ENCODE measurements at places on chromosomes 11 and 22.

- DNase-seq: no peak
Observed at GRCh38 chr11:131762346-131763110, 392.1 kb downstream of the NTM start.

- no peak for DNase-seq
Observed at GRCh38 chr11:44738791-44739190, 12.0 kb downstream of the TSPAN18 start.

GRCh38 chr22:40766956-40767355 lies 52.2 kb downstream of the SLC25A17 start:
- no peak for DNase-seq

DNA sequence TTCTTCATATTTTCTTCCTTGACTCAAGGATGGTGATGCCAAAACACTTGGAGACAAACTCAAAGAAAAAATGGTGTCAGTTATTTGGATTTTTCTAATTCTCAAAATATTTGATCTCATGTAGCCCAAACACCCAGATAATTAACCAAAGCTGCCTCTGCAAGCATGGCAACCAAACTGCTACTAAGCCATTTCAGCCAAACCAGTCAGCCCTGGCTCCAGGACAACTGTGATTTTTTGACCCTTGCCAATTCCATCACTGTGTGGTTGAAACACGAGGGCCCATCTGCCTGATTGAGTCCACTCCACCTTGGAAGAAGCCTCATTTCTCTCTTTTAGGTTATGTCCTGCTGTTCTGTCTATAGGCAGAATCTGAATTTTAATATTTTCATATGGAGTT lies 277.4 kb downstream of the BLID start:
- DNase-seq: no peak

DNA sequence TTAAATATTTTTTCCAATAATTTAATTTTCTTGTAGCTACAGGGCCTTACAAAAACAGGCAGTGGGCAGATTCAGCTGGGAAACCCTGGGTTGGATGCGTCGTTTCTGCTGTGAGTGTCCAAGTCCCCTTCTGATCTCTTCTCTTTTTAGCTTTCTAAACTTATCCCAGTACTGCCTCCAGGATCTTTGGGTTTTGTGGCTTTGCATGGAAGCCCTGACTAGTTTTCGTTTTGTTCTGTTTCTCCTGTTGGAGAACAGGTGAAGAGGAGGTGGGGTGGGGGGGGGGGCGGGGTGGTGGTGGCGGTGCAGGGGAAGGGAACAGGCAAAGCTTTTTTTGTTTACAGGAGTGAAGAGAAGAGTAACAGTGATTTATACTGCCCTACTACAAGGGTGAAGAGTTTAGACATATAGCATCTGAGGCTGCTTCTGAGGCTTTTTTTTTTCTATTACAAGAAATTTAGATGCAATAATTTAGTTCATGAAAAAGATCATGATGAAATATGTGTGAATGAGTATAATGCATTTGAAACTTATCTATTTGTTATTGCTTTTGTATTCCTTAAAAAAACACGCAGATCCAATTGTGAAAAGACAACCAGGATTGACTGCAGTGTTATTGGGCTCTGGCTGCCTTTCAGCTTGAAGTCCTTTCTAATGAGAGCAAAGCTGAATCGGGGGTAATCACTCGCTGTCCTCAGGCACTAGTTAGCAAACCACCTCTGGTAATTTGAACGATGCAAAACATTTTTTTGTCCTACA lies 142.9 kb downstream of the NCAM1 start:
- no peak for DNase-seq

GRCh38 chr22:29147331-29147899 lies 58.3 kb upstream of the EMID1 start:
- no peak for DNase-seq

GRCh38 chr22:41758231-41758630 lies 42.2 kb upstream of the CCDC134 start:
- DNase-seq: no peak

- no peak for DNase-seq
Observed at GRCh38 chr11:44842220-44842619, 108.5 kb downstream of the TP53I11 start.

DNA sequence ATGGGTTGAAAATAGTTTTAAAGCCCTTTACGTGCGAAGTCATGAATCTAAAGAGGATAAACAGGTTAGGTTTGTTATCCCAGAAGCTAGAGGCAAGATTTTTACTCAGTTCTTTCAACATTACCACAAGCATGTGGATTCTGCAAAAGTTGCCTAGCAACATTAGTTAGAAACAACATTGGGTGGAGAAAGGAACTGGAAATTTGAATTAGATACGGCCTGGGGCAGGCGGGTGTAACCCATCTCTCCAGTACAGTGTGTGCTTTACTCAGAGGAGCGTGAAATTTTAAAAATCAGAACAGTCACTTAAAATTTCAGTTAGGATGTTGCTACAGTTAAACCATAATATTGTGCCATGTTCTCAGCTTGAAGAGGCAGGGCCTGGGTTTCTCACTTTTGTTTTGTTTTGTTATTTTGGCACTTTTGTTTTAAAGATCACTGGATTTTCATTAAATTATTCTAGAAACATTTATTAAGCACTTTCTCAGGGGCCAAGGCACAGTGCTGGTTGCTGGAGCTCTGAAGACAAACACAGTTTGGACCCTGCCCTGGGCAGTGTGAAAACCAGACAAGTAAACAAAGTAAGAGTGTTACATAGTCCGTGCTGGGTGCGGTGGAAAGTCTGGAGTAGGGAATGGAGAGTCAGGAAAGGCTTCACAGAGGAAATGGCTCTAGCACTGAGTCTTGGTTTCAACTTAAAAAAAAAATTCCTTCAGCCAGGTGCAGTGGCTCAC lies 4.4 kb upstream of the WEE1 start:
- no peak for DNase-seq

- DNase-seq: no peak
Observed at GRCh38 chr11:26846227-26846626, 124.4 kb upstream of the SLC5A12 start.

GRCh38 chr11:110665689-110666465 lies 46.4 kb downstream of the ARHGAP20 start:
- DNase-seq: no peak

- no peak for DNase-seq
Observed at GRCh38 chr22:20589614-20590476, 82.4 kb downstream of the MED15 start.

GRCh38 chr11:110200241-110200640 lies 96.2 kb downstream of the RDX start:
- DNase-seq: no peak

DNA sequence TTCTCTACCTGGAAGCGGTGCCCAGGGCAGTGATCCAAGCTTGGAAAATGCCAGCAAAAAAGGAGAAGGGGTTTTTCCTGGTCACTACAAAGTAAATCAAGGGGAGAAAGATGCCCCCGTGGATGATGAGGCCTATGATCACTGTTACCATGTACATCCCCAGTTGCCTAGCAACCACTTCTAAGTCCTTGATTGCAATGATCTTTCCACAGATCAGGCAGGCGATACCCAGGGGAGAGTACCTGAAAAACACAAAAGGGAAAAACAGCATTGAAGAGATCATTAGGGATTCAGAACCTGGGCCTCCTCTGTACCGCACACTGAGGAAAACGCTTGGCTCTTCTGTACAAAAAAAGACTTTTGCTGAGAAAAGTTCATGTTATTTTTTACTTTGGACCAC lies 127.1 kb downstream of the SLC1A2 start:
- DNase-seq: no peak

DNA sequence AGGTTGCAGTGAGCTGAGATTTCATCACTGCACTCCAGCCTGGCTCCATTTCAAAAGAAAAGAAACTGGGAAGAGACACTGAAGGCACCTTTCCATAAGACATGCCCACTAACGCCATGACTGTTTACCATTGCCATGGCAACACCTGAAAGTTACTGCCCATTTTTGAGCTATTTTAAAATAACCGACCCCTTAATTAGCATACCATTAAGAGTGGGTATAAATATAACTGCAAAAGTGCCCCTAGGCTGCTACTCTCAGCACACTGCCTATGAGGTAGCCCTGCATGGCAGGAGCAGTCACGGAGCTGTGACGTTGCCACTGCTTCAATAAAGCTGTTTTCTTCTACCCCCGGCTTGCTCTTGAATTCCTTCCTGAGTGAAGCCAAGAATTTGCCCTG lies 9.9 kb upstream of the RNASEH2C start:
- DNase-seq: no peak

DNA sequence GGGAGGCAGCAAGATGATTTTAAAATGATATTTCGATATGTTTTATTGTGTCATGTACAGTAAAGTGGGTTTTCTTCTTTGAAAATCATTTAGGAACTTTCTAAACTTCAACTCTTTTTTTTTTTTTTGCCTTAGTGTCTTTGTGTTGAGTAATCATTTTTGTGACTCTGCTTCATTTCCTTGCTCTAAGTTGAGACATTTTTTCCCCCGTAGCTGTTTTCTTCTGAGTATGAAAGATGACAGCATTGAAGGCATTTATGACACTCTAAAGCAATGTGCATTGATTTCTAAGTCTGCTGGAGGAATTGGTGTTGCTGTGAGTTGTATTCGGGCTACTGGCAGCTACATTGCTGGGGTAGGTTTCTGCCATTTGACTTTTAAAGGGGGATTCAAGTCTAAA lies 23.5 kb downstream of the RRM1 start:
- no peak for DNase-seq

DNA sequence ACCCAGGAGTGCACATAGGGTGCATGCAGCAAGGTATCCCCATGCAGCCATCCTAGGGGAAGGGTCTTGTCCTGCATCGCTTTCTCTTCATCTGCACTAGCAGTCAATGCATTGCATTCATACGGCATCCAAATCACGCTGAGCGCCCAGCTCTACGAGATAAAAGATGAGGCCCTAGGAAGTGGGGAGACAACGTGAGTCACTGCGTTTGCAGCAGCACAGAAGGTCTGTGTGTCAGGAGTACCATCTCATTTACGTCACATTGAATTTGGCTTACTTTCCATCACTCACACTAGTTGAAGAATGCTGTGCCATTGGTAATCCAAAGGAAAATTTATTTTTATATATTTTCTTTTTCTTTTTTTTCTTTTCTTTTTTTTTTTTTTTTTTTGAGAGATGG lies 2.5 kb upstream of the ST14 start:
- DNase-seq: no peak

- no peak for DNase-seq
Observed at GRCh38 chr22:22787786-22788459, 99.7 kb upstream of the IGLL5 start.

- no peak for DNase-seq
Observed at GRCh38 chr11:110973401-110973980, 261.3 kb upstream of the ARHGAP20 start.
